ENCODE measurements at places on chromosomes 6 and 20.
A peak's percentile ranks its signal among the peaks of the same experiment; 100 is the strongest.

- no peak for DNase-seq
- no peaks in the 10 kb centered on the region for H3K4me1 ChIP-seq
- no peaks in the 10 kb centered on the region for H3K27me3 ChIP-seq
These were observed 546.1 kb upstream of the MAN1A1 start for GRCh38 chr6:119895626-119896025.

DNA sequence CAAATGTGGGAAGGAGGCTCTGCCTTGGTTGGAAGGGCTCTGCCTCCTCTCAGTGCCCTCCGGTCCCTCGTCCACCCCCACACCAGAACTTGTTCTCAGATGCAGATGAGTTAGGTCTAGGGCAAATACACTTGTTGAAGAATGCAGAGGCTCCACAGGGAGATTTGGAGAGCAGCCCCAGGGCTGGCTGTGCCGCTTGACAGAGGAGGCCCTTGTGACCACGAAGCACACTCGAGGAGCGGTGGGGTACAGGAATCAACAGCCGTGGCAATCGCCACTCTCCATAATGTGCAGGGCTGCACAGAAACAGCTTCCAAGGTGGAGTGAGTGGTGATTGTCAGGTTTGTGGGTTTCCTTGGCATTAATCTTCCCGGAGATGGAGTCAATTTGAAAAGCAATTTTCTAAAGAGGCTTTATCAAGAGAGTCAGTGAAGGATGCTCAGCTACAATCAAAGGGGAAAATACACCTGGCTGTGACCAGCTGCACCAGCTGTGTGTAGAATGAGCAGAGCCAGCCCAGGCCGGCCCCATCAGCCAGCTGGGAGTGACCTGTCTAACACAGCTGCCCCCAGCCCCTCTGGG is 59.5 kb downstream of the BFSP1 start:
- H3K36me3 ChIP-seq, result no peaks in the 10 kb centered on the region
- H3K27me3 ChIP-seq, result peaks cover 36% of the 10 kb centered on the region
- no peak overlapping the region for H3K27ac ChIP-seq

DNA sequence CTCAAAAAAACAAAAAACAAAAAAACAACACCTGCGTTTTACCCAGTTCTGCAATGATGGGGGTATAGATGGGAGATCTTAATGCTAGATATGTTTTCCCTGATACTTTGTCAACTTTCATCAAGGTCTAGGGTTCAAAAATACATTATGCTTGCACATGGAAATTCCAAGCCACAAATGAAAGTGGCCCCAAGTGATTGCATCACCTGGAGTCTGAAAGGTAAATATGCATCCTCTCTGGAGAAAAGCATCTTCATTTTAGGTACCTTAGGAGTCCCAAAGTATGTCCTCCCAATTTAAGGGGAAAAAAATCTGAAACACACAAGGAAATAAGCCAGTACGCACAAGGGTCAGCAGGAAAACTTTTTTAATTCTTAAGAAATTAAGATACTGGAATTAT is 12.6 kb upstream of the ZC3H12D start:
- H3K4me1 ChIP-seq, result peaks cover 26% of the 10 kb centered on the region
- H3K27me3 ChIP-seq, result no peaks in the 10 kb centered on the region

- DNase-seq, result no peak
- H3K27ac ChIP-seq, result no peak overlapping the region
- H3K27me3 ChIP-seq, result no peaks in the 10 kb centered on the region
- no peaks in the 10 kb centered on the region for H3K36me3 ChIP-seq
- H3K4me3 ChIP-seq, result no peak overlapping the region
These were observed 410.2 kb downstream of the MMUT start for GRCh38 chr6:49052901-49053300.

DNA sequence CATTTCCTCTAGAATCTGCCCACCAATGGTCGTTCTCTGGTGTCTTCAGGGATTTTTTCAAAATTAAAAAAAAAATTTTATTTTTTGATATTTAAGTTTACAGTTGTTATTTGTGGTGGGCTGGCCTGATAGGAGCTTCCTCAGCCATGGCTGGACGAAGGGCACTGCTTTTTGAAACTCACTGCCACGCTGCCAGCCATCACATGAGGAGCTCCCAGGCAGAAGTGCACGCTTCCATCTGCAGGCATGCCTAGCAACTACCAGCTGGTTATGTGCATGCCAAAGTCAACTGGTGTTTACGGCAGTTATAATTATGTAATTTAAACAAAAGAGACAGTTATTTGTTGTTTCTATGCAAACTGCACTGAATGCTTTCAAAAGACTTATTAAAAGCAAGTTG is 105.1 kb downstream of the IRF4 start:
- H3K4me3 ChIP-seq, result no peak overlapping the region
- H3K4me1 ChIP-seq, result peaks cover 32% of the 10 kb centered on the region
- peaks cover 34% of the 10 kb centered on the region for H3K36me3 ChIP-seq
- no peak for DNase-seq
- H3K27ac ChIP-seq, result no peak overlapping the region

DNA sequence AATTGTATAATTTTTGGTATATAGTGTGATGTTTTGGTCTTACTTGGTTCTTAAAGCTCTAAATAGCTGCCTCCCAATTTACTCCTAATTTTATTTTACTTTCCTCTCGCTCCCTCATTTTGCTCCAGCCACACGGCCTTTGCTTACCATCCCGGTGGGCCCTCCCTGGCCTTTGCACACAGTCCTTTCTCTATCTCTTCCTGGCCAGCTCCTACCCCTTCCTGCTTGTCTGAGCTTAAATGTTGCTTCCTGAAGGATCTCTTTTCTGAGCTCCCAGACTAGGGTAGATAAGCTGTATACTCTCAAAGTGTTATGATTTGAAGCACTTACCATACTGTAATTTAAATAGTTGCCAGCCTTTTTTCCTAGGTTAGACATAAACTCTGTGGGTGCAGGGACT is 121.7 kb downstream of the UTRN start:
- H3K27me3 ChIP-seq, result no peaks in the 10 kb centered on the region
- peak overlapping the region; percentile 52 for H3K27ac ChIP-seq
- no peak for DNase-seq
- H3K4me1 ChIP-seq, result peaks cover 36% of the 10 kb centered on the region
- H3K36me3 ChIP-seq, result peaks cover 30% of the 10 kb centered on the region
- H3K4me3 ChIP-seq, result peak overlapping the region; percentile 1

DNA sequence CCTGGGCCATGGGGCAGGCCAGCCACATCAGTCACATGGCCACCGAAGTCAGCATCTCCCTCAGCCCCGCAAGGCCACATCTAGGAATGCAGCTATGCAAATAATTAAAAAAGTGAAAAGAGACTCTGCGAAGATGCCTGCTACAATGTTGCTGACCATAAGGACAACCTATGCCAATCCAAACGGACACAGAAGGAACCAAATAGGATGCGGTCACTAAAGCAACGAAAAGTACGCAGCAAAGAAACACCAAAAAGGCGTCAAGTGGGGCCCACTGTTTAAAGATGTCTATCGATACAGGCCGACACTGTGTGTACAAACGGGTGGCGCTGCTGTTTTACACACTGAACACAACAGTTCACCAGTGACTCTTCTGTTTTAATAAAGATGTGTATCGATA is 56.4 kb downstream of the TAF4 start:
- no peaks in the 10 kb centered on the region for H3K27me3 ChIP-seq
- H3K4me3 ChIP-seq, result no peak overlapping the region
- H3K4me1 ChIP-seq, result peaks cover 20% of the 10 kb centered on the region
- peaks cover 33% of the 10 kb centered on the region for H3K36me3 ChIP-seq

- H3K4me1 ChIP-seq, result no peaks in the 10 kb centered on the region
- no peaks in the 10 kb centered on the region for H3K27me3 ChIP-seq
- H3K36me3 ChIP-seq, result no peaks in the 10 kb centered on the region
- no peak for DNase-seq
- no peak overlapping the region for H3K4me3 ChIP-seq
- H3K27ac ChIP-seq, result no peak overlapping the region
These were observed 170.5 kb downstream of the VEGFA start for GRCh38 chr6:43940393-43941087.

DNA sequence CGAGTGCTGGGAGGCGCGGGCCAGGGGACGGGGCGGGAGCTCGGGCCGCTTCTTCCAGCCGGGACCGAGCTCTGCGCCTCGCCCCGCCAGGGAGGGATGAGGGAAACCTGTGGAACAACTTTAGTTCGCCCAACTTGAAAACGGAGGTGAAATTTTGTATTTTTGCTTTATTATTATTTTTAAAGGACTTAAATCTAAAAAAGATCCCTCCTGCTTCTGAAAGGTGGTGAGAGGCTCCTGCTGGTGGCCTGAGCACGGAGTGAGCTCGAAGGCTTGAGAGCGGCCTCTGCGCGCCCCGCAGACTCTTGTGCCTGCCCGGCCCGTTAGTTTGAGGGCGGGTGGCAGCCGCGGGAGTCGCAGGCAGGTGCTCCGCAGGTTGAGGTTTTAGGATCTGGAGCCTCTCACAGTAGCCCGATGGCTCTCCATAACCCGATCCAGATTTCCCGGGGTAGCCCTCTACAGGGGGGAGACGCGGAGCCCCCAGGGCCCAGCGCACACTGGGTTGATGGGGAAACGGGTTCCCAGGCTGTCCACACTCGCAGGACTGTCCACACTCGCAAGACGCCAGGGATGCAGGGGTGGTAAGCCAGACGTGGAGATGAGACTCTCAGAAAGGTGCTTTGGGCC is 46.2 kb upstream of the SUPT3H start:
- H3K4me1 ChIP-seq, result peaks cover 44% of the 10 kb centered on the region
- peaks cover 46% of the 10 kb centered on the region for H3K36me3 ChIP-seq
- no peak for DNase-seq
- peak overlapping the region; percentile 10 for H3K27ac ChIP-seq
- H3K4me3 ChIP-seq, result peak overlapping the region; percentile 98
- peaks cover 13% of the 10 kb centered on the region for H3K27me3 ChIP-seq

DNA sequence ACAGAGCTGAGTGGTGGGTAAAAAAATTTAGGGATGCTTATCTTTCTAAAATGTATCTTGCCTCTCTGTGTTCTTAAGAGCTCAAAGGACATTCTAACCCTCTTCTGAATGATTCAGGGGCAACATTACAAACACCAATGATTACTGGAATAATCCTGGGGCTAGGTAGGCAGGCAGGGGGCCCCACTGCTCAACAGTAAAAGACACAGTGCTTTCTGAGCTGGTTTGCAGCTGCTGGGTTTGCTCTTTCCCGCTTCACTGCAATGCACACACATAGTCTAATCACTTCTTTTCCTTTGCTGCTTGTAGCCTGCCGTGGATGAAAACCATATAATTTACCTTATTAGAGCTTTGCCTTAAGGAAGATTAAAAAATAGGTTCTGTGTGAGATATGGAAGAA is 23.9 kb downstream of the CLDN20 start:
- no peak overlapping the region for H3K4me3 ChIP-seq
- no peak for DNase-seq
- H3K27me3 ChIP-seq, result no peaks in the 10 kb centered on the region
- peak overlapping the region; percentile 41 for H3K27ac ChIP-seq
- peaks cover 8% of the 10 kb centered on the region for H3K4me1 ChIP-seq

Data from effector memory CD8-positive, alpha-beta T cell (primary cell).